CD4-positive, alpha-beta T cell treated with Interferon alpha-2 for 1 hour (primary cell): ENCODE measurements at places on chromosomes 2 and 18.

DNA sequence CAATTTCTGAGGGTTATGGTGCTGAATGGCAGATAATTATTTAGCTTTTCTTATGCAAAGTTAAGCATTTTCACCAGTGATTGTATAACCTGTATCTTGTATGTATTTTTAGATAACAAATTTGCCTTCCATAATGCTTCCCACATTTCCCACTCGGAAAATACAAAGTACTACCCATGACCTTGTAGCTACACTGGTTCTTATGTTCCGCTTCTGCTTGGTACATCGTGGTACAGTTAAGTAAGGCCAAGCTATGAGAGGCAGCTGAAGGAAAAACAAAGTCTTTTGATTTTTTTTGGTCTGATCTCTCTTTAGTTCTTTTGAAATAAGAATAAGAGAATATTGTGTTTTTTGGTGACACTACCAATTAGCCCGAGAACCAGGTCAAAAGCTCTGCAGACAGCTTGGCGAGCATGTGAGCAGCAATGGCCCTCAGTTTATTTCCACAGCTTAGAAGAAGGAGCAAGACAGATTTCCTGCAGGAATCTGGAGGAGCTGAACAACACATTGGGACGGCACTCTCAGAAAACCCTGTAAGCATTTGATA is 26.8 kb downstream of the SH3YL1 start:
- no peak for DNase-seq

DNA sequence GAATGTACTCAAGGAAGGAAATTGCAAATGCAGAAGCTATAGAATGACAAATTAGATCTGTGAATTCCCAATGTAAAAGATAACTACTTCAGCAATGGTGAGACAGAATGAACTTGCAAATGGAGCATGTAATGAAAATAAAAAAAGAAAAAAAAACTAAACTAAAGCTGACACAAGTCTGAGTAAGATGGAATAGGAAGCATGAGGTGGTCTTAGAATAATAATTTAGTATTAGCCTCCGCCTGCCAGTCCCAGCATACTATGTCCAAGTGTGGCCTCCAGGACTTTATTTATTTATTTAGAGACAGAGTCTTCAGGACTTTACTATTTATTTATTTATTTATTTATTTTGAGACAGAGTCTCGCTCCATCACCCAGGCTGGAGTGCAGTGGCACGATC is 37.4 kb upstream of the SLC39A10 start:
- DNase-seq, result no peak

- DNase-seq, result no peak
Measured at GRCh38 chr2:81542119-81542518, 1237.6 kb upstream of the LRRTM1 start.

DNA sequence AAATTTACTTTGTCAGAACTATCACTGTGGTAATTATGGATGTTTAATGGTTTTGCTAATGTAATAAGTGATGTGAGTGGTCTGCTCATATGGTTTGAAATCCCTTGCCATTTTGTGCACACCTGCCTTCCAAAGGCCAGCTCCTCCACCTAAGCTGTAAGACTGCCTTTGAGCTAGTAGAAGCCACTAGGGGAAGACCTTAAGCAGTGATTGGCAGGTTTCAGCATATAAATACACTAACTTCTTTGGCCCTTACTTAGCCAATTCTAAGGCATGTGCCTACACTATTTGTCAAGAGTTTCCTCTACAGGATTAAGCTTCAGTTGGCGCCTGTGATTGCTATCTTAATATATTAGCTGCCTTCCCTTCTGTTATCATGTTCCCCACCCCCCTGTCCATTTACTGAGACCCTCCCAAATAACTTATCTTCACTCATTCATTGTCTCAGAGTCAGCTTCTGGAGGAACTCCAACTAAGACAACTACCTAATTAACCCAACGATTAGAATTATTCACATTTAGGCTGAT is 141.1 kb downstream of the MBD5 start:
- no peak for DNase-seq

DNA sequence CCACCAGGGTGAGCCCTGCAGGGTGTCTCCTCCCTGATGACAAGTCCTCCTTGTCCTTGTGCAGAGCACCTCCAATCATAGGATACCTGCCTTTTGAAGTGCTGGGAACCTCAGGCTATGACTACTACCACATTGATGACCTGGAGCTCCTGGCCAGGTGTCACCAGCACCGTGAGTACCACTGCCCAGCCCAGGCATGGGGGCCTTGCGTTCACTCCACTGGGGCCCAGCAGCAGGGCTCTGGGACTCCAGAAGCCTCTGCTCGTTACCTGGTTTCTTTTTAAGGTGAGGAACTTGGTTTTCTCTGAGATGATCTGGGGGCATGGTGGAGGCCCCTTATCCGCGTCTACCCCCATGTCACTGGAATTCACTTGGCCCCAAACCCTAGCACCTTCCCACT is 36.5 kb upstream of the RPL31 start:
- no peak for DNase-seq

- DNase-seq, result no peak
Measured at GRCh38 chr2:38037757-38038621, 38.0 kb downstream of the CYP1B1 start.

DNA sequence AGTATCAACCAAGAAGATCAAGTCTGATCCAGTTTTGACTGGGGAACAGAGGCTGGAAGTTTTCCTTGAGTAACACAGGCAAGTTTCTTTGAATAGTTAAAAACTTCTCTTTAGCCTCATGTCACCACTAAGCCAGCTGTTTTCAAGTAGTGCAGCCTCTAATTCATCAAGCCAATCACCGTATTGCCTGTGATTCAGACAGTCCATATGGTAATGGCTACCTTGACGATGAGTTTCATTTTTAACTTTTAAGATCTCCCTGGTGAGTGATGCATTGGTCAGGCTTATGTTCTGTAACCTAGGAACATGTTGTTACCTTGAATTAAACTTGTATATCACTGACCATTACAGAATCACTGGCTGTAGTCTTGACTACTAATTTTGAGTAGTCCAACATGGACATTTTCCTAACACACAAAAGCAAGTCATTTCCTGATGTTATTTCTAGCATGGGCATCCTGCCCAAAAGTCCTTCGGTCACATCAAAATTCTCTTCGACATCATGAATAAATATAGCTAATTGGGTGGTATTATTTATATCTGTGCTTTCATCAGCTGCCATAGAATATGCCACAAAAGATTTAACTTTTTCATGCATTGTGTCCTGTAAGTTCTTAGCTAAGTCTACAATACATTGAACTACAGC is 238.8 kb upstream of the GCFC2 start:
- DNase-seq, result no peak

DNA sequence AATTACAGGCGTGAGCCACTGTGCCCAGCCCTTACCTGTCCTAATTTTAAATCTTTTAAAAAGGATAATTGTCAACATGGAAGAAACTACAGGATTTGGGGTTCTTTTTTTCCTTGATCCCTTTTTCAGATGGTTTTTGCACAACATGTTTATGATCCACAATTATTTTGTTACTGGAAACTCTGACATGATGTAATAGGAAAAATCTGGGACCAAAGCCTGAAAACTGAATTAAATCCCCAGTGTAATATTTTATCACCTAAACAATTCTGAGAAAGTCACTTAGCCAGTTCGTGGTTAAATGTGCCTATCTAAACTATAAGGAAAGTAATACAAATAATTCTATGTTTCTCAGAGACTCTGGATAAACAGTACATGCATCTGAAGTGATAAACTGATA is 1649.7 kb downstream of the LRP1B start:
- no peak for DNase-seq

DNA sequence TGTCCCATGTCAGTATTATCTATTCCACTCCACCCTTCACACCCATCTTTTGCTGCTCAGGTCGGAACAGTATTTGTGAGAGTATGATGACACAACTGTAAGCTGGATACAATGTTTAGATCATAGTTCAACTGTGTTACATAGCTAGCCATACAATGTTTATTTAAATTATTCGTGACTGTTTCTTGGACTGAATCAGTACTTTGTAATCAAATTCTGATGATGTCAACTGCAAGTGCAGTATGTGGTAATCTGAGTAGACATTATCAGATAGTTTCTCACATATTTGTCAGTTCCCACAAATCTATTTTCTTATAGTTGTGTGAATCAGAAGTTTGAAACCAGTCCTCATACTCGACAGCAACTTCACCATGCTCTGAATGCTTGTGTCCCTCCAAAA is 177.6 kb downstream of the ZNF407 start:
- no peak for DNase-seq

GRCh38 chr2:147273106-147273505 is 571.7 kb upstream of the ACVR2A start:
- no peak for DNase-seq

DNA sequence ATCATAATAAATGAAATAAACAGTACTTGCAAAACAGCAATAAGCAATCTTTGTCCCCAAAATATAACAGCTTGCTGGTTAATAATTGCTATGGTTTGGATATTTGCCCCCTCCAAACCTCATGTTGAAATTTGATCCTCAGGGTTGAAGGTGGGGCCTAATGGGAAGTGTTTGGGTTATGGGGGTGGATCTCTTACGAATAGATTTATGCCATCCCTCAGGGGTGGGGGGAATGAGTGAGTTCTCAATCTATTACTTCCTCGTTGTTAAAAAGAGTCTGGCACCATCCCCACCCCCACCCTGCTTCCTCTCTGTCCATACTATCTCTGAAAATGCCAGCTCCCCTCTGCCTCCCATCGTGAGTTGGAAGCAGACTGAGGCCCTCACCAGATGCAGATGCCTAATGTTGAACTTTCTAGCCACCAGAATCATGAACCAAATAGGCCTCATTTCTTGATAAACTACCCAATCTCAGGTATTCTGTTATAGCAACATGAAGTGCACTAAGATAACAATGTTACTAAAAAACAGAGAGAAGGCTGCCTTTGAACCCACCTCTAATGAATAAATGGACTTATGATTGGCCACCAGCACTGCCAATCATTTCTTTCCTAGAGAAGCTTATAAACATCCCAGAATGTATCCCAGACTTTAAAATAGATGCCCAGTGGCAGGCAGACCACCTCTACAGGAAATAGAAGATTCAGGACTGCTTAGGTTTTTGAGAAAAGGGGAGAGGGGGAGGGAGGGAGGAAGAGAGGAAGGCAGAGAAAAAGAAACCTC is 90.1 kb downstream of the ALPK2 start:
- DNase-seq, result no peak

- no peak for DNase-seq
Measured at GRCh38 chr2:69780921-69781320, 39.0 kb downstream of the ANXA4 start.

DNA sequence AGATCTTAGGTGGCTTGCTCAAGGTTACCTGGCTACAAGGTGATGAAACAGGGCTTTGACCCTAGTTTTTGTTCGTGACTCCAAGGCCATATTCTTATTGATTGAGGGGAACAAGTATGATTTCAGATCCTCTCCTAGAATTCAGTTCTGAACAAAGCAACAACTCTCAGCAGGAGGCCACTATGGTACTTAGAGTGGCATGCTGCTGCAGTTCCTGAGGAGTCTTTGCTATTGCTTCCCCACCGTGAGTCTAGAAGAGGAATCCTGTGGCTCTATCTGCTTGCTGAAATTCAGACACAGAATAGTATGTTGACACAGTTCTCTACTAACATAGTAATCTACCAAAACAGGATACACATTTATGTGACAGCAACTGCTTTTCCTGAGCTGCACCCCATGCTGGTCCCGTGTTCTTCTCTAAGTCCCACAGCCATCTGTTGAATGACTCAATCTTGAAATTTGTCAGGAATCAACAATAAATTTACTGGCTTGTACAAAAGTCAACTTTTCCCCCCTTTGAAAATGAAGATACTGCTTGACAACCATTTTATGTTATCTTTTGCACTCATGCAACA is 4.1 kb downstream of the TGFBRAP1 start:
- DNase-seq, result no peak

DNA sequence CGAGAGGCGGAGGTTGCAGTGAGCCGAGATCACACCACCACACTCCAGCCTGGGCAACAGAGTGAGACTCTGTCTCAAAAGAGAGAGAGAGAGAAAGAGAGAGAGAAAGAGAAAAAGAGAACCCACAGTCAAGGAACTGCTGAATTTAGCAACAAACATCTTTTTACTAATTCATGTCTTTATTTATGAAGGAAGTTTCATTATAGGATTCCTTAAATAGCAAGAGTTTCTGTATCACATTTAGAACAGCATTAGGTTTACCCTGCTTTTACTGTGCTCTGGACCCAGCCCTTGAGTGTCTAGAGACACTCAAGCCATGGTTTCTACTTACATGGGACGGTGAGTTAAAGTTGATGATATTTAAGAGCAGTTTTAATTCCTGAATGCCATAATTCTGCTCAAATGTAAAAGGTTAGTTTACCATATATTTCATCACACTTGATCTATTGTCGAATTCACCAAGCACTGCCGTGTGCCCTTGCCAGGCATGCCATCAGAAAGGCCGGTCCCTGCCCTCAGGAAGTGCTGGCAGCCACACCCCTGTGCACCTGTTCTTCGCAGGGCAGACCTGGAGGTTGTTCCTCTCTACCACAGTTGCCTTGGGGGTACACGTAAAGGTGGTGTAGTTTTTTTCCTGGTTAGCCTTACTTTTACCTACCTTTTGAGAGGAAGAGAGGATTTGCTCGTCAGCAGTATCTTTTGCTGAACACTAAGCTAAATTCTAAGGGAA is 153.3 kb downstream of the LDLRAD4 start:
- no peak for DNase-seq

DNA sequence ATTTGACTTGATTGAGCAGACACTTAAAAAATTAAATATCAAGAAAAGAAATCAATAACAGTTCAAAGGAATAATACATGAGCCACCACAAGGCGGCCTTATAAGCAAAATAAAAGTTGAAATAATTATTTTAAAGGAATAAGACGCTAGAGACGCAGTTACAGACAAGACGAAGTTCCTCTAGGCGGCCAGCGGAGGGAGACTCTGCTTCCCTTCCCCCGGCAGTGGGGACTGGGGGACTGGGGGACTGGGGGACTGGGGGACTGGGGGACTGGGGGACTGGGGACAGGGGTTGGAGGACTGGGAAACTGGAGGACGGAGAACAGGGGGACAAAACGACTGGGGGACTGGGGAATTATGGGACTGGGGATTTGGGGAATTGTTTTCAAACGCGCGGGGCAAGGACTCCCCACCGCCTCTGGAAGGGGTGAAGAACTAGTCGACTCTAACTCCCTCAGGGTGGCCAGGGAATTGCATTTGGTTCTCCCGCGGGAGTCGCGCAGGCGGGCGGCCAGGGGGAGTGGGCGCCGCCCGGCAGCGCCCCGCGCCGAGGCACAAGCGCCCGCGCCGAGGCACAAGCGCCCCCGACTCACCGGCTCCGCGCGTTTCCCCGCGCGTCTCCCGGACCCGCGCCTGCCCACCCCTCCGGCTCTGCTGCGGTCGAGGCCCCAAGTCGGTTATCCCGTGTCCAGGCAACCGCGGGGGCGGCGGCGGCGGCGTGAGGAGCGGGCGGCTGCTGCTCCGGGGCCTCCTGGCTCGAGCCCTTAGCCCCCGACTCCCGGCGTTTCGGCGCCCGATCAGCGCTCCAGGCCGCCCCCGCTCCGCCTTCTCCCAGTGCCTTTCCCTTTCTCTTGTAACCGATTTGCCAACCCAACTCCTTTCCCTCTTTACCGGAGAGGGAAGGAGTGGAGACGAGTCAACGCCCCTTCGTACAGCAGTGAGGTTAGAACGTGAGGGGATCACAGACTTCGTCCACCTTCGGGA is at the start of gene CCDC178:
Gene CCDC178, minus strand, starts transcription at position 662 of the 984 bp plus-strand sequence. CDS start 28,633 bp downstream, outside the sequence.
- no peak for DNase-seq
